NK-92 treated with Interleukin-12 subunit alpha and Interleukin-12 subunit beta, amount 100 ng/mL, for 24 hours (cell line): ENCODE measurements at places on chromosomes 7 and 10.

GRCh38 chr7:149607683-149608082 is 110.1 kb upstream of the ZNF746 start:
- no peak for DNase-seq

DNA sequence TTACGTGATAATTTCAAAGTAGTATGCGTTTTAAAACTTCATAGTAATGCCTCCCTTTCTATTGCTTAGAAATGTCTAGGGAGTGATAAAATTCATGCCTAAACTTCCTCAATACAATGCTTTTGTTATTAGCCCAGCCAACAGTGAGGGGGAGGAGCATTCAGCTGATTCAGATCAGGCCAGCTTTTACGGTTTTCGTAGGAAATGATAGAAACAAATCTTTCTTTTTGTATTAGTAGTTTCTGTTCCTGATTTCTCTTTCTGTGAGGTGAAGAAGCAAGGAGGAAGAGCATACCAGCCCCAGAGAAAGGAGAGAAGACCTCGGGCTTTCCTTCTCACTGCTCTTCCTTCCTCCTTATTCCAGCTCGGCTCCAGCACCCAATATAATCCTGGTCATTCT is 35.2 kb upstream of the ITPRID1 start:
- DNase-seq = no peak

GRCh38 chr7:53904355-53904754 is 637.8 kb upstream of the VSTM2A start:
- DNase-seq = no peak

DNA sequence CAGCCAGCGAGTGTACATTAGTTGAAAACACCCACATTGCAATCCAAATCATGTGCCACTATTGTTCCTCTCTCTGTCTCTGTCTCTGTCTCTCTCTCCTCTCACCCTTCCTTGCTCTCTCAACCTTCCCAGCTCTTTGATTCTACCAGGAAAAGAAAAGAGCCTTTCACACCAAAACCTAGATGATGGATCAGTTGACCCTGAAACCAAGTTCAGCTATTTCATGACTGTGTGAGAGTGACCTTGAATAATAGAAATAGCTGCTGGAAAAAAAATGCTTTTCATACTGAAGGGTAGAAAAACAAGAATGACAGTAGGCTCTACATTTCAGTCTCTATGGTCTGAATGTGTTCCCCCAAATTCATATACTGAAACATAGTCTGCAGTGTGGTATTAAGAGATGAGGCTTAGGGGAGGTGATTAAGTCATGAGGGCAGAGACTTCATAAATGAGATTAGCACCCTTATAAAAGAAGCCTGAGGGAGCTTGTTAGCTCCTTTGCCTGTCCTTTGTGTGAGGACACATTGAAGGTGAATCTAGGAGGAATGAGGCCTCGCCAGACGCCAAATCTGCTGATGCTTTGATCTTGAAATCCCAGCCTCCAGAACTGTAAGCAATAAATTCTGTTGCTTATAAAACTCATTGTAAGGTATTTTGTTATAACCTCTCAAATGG is 65.2 kb downstream of the LYZL1 start:
- no peak for DNase-seq

- DNase-seq = no peak
These were observed 19.8 kb downstream of the YKT6 start for GRCh38 chr7:44220358-44221112.

DNA sequence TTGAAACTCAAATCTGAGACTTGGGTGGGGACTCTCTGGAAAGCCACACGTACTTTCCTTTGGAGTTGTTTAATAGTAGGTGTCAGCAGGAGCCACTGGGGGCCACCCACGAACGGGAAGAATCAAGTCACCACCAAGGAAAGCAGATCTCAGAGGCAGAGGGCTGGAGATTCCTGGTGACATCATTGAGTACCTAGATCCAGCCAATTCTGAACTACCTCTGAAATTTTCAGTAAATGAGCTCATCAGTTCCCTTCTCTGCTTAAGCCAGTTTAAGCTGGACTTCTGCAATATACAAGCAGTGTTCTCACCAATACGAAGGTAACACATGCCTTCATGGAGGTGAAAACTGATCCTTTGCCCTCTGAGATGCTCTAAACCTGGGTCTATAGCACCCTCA is 99.3 kb upstream of the SORCS3 start:
- DNase-seq = no peak

DNA sequence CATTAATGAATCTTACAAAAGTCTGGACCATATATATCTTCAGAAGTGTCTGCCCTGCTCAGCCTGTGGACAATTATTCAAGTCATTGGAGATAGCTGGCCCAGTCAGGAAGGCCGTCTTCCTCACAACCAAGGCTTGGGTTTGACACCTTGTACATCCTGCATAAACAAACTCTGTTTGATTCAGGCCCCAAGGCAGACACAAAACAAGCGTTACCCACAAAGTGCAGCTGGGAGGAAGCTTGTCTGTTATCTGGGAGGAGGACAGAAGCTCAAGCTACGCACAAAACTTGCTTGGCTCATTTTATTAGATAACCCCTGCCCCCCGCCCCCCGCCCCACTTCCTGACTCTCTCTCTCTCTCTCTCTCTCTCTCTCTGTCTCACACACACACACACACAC is 166.9 kb upstream of the WDR11 start:
- DNase-seq = no peak

DNA sequence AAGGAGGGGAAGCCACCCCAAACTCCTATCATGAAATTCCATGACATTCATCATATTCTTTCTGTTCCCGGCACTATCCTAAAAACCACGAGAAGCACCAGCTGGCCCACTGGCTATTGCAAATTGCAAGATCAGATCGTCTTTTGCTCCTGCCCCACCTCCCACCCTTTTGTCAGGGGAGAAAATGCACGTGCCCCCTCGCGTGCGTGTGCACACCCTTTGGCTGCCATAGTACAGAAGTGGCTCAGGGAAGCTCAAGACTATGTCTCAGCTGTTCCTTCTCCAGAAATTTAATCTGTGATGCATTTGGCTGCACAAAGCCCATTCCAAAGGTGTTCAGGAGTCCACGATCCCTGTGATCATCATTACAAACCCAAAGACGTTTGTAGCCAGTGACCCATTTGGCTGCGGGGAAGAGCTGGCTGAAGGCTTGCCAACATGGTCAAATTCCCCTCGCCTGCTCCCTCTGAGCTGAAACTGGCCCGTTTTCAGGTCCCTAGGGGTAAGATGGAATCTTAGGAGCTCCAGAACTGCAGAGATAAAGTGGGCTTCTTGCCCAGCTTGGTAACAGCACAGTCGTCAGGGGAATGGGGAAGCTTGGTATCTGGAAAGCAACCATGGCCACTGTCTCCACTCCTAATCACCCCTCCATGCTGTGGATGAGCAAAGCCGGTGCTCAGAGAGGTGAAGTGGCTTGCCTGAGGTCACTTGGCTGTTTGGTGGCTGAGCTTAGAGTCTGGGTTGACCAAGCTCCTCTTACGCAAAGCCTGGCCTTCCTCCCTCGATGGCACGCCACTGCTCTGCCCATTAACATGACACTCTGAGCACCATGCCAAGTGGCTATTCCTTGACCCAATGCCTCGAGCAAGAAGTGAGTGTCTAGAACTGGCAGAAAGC is 155.4 kb downstream of the NEURL1 start:
- DNase-seq = no peak
